ENCODE measurements at places on chromosomes 3 and 15.

GRCh38 chr3:195900436-195901355, 7.7 kb downstream of the TNK2 start:
- DNase-seq = peak; percentile 84

GRCh38 chr3:138124188-138124587, 8.0 kb downstream of the A4GNT start:
- DNase-seq = no peak

DNA sequence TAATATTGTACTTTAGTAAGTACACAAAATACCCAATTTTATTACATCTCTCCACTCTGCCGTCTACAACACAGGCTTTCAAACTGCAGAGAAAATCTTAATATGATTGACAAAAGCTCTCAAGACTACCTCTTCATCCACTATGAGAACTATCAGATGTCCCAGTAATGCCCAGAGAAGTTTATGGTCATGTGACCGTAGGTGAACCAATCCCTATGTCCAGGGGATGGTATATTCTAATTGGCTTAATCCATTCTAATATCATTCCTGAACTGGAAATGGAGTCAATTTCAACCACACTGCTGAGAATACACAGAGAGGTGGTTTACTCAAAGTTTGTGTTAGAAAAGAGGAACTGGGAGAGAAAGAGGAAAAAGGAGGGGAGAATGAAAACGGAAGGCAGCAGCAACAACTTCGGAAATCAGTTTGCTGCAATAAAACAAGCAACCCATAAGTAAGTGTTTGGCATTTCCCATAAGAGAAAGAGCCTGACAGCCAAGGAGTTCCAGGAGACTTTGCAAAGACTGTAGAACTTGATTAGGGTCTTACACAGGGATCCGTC, 7.3 kb downstream of the SST start:
- no peak for DNase-seq

- no peak for DNase-seq
Measured at GRCh38 chr3:156681002-156681401, 6.6 kb downstream of the TIPARP start.

- no peak for DNase-seq
Measured at GRCh38 chr15:57526615-57527014, 65.1 kb upstream of the MYZAP start.

GRCh38 chr3:151879037-151879436, 5.6 kb downstream of the SUCNR1 start:
- no peak for DNase-seq

- no peak for DNase-seq
Measured at GRCh38 chr3:183151821-183152351, 10.6 kb downstream of the LAMP3 start.

- no peak for DNase-seq
Measured at GRCh38 chr3:129673012-129673411, 66.5 kb upstream of the PLXND1 start.

DNA sequence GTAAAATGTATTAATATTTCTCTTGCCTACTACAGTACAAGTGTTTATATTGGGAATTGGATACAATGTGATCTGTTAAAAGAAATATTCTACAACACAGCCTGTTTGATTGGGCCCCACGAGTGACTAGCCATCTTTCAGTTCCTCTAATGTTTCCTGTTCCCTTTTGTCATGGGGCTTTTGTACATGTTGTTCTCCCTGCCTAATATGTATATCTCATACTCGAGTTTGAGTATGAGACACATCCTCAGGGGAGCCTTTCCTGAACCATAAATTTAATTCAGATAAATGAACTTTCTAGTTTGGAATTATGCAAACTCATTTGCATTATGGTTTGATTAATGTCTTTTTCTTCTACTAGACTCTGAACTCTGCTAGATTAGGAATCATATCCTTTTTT, 65.5 kb downstream of the MEF2A start:
- no peak for DNase-seq

DNA sequence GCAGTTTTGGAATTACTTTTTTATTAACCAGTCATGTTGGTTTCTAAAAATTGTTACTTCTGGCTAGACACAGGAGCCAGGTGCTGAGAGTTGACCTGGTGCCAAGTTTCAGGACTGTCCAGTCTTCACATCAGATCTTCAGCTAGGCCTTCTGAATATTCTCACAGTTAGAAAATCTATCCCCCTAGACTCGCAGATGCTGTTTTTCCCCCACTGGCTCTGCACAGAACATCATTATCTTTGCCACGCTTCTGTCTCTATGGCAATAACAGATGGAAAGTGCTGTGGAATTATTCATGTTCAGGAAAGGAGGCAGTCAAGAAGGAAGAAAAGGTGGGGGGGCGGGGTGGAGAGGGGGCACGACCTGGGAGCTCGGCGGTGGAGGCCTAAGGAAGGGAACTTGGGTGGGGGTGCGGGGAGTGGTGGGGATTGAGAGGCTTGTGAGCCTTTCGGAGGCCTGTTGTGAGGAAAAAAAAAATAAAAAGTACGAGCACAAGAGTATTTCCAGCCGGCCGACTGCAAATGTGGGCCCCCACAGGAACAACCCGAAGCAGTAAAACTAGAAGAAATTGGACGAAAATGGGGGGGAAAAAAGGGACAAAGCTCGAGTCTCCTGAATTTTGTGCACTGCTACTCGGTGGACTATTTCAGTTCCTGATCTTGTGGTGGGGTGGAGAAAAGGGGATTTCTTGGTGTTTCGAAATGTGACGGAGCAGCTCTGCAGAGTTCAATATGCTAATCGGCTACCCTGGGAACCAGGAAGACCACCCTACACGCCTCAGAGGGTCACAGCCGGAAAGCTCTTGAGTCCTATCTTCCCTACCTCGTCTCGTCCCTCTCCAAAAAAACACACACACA, 1.5 kb upstream of the SKIL start:
- peak; percentile 43 for DNase-seq

DNA sequence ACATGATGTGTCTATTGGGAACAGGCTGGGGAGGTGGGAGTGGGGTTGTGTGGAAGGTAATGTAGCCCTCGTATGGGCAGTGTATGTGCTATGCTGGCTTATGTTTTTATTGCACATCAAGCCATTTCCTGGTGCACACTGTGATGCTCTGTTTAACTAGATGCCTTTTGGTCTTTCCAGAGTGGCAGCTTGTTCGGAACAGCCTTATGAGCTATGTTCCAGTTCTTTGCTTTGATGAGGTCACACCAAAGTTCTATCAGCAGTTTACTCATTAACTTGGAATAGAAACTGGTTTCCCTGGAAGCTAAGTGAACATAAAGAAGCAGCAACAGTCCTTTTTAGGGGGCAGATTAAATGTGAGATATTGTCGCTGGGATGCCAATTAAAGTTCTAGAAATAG, 133.9 kb downstream of the DIPK2A start:
- no peak for DNase-seq
